CD8-positive, alpha-beta memory T cell (primary cell): ENCODE measurements at places on chromosomes 2 and 18. TPM values are rescaled to one million over a fixed set of nuclear protein-coding genes. Genes with fewer than 3 reads are reported as not detected.

The GCG gene
- total RNA-seq, result not detected

The NEU4 gene
- not detected for total RNA-seq

The MAL gene
- 27.3 TPM for total RNA-seq

DNA sequence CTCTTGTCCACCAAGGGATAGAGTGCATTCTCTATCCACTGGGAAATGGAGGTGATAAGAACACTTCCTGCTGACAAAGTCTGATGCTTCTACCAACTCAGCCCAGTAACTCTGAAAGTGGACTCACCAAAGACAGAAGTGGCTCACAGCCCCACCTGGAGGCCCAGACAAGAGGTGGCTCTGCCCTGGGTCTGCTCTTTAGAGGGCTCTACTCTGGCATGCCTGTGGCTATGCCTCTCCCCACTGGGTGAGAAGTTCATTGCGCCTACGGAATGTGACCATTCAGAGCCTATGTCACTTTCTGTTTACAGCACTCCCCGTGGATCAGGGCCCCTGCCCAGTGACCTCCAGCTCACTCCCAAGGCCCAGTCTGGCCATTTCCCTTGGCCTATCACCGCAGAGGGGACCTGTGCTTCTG lies 13.5 kb upstream of the XDH start:
- H3K4me1 ChIP-seq, result peaks cover 12% of the 10 kb centered on the region
- H3K36me3 ChIP-seq, result no peaks in the 10 kb centered on the region
- H3K27ac ChIP-seq, result no peak overlapping the region
- DNase-seq, result no peak

- H3K27ac ChIP-seq, result no peak overlapping the region
- H3K4me1 ChIP-seq, result peaks cover 10% of the 10 kb centered on the region
- no peak for DNase-seq
- H3K4me3 ChIP-seq, result no peak overlapping the region
- H3K36me3 ChIP-seq, result no peaks in the 10 kb centered on the region
Measured at GRCh38 chr2:53987336-53987921, 16.6 kb upstream of the PSME4 start.

GRCh38 chr18:24609254-24609653 lies 148.8 kb downstream of the HRH4 start:
- no peaks in the 10 kb centered on the region for H3K27me3 ChIP-seq
- DNase-seq, result no peak
- no peak overlapping the region for H3K4me3 ChIP-seq
- H3K27ac ChIP-seq, result no peak overlapping the region
- H3K4me1 ChIP-seq, result no peaks in the 10 kb centered on the region

DNA sequence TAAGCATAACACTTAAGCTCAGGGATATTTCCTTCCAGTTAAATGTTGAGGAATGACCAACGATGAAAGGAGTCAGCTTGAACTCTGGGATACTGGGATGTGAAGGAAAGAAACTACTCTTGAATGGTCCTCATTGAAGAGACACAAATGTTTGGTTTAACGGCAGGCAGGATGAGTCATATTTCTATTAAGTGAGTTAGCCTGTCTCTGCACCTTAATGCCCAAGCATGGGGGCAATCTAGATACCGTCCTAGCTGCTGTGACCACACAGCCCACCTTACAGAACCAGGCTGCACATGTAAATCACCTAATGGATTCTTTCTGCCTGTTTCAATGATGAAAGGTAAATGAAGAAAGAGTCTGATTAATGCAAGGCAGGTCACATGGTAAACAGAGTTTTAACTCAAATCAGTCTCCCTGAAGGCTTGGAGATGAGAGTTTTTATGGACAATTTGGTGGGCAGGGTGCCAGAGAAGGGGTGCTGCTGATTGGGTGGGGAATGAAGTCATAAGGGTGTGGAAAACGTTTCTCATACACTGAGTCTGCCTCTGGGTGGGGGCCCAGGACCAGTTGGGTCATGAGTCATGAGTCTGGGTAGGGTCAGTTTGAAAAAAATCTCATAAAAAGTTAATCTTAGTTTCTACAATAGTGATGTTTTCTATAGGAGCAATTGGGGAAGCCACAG lies 144.6 kb upstream of the MMADHC start:
- no peaks in the 10 kb centered on the region for H3K27me3 ChIP-seq
- H3K4me3 ChIP-seq, result no peak overlapping the region
- H3K27ac ChIP-seq, result no peak overlapping the region
- no peaks in the 10 kb centered on the region for H3K4me1 ChIP-seq
- DNase-seq, result no peak

DNA sequence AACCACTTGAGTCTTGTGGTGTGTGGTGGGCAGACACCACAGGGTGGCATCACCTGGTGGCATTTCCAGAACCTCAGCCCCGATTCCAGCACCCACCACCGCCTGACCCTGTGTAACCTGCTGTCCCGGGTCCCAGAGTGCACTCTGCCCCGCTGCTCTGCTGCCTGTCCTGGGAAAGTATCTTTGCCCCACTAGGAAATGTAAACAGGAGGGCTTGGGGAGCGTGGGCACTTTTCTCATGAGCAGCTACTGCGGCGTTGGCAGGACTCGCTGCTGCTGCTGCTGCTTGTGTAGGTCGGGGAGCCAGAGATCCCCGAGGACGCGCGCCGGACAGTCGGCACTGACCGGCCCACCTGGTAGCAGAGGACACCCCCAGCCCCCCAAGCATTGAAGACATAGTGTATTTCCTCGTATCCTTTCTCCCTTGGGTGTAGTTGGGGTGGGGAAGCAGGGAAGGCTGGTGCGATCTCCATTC lies 13.4 kb downstream of the DTYMK start:
- no peaks in the 10 kb centered on the region for H3K27me3 ChIP-seq
- H3K4me3 ChIP-seq, result no peak overlapping the region
- no peak overlapping the region for H3K27ac ChIP-seq
- DNase-seq, result no peak
